ENCODE measurements at places on chromosomes 12 and 14. TPM values are rescaled to one million over a fixed set of nuclear protein-coding genes. Genes with fewer than 3 reads are reported as not detected.

DNA sequence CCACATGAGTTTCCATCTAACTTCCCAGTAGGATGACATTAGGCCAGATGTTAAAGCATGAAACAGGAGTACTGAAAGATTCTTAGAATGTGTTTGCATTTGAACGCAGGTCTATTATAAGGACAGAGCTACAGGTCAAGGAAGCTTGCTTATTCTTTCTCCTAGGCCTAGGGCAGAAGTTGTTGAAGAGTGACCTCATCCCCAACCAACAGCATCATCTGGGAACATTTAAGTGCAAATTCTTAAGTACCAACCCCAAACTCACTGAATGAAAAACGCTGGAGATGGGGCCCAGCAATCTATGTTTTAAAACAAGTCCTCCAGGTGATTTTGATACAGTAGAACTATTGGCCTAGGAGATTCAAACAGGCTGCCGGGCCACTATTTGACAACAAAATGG, 52.4 kb downstream of the PAPLN start:
- DNase-seq, result no peak

Gene C12orf56
- total RNA-seq, result not detected

- DNase-seq, result no peak
These were observed 114.8 kb upstream of the PRICKLE1 start for GRCh38 chr12:42704340-42704739.

Gene CD27
- 2.6 TPM for total RNA-seq

Gene NELL2
- 10.1 TPM for total RNA-seq

GRCh38 chr12:67377021-67377420, 107.9 kb downstream of the CAND1 start:
- no peak for DNase-seq

Gene STON2
- 24.6 TPM for total RNA-seq
